AG04450 (cell line): ENCODE measurements at places on chromosomes 3 and 15.

DNA sequence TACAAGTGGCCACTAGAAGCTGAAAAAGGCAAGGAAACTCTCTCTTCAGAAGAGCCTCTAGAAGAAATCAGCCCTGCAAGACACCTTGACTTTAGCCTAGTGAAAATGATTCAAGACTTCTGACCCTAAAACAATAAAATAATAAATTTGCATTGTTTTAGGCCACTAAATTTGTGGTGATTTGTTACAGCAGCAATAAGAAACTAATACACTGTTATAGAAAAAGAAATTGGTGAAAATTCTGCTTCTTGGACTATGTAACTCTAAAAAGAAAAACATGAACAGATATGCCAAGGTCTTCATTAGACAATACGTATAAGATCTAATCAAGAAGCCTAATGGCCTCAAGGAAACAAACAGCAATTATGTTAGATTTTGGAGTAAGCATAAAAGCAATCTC, 36.1 kb downstream of the EXD1 start:
- DNase-seq: no peak

- DNase-seq: no peak
These were observed 84.2 kb upstream of the GOLGA6L4 start for GRCh38 chr15:84151205-84151931.

- DNase-seq: no peak
These were observed 1.5 kb downstream of the TRPC1 start for GRCh38 chr3:142725357-142725739.

GRCh38 chr3:159604151-159604581, 384.5 kb upstream of the IL12A start:
- DNase-seq: no peak

DNA sequence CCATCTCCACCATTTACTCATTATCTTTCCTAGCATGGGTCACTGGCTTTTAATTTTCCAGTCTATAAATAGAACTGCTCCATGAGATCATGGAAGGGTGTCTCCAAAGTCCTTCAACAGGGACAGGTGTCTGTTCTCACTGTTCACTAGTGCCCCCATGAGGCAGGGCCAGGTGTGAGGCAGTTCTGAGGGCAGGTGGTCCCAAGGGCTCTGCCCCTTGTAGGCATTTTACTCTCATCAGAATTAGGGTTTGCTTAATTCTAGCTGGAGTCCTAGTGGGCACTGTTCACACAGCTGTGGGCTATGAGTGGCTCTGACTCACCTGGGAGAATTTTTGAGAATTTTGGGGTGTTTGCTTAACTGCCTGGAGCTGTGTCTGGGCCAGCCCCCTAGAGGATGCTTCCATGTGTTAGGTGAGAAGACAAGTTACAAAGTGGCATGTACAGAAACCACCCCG, 248.0 kb upstream of the LYSMD4 start:
- DNase-seq: no peak

GRCh38 chr15:64571857-64572291, 111.5 kb downstream of the ZNF609 start:
- no peak for DNase-seq

DNA sequence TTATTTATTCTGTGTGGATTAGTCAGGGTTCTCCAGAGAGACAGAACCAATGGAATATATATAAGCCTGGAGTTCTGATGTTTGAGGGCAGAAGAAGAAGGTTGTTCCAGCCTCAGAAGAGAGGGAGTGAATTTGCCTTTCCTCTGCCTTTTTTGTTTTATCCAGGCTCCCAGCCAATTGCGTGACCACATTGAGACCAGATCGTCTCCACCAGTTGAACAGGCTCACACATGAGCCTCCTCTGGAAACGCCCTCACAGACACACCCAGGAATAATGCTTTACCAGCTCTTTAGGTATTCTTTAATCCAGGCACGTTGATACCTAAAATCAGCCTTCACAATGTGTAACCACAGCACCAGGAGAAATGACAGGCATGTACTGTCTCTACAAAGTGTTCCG, 923.1 kb downstream of the TBL1XR1 start:
- no peak for DNase-seq

DNA sequence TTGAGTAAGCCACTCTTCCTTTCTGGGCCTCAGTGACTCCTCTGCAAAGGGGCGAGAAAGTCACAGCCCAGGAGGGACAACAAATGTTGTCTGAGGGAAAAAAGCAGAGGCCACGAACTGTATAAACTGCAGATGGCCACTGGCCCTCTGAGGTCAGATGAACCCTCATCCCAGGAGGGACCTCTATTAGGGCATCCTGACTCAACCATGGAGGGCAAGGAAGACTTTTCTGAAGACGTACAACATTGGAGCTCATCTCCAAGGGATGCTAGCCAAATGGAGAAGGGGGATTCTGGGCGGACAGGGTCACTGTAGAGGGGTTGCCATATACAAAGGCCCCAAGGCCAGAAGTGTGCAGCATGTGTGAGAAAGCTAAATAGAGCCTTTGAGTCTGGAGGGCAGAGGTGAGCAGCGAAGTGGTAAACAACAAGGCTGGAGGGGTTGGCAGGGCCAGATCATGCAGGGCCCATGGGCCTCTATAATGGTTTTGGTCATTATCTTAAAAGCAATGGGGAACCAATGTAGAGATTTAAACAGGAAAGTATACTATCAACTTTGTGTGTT, 16.7 kb downstream of the GRAMD2A start:
- no peak for DNase-seq

DNA sequence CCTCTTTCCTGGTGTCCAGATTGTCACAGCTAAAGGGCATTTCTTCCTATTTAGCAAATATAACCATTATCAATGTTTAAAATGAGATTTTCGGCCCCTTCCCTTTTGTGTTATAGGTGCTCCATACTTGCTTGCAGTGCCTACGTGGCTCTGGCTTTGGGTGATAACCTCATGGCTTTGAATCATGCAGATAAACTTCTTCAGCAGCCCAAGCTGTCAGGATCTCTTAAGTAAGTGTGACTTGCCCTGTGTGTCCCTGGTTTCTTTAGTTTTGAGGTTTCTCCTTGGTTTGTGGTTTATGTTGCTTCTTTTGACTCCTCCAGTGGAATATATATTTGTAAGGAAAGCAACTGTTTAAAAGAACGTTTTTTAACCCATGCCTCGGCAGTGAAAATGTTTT, 58.5 kb upstream of the TRIM71 start:
- DNase-seq: no peak

DNA sequence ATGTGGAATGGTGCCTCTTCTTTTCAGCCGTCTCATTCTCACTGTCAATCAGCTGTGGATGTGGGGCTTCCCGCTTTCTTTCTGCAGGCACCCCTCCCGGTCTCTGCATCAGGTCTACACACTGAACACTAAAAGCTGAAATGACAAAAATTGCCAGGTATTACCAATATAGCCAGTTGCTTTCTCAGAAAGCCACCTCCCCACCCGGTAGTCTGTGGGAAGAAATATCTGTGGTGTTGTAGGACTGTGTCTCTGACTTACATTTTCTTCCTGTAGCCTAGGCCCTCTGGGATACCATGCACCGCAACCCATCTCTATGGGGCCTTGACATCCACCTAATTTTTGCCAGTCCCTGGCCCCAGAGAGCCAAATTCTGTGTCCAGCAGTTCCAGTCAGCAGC, 19.2 kb upstream of the EPHB1 start:
- DNase-seq: no peak

DNA sequence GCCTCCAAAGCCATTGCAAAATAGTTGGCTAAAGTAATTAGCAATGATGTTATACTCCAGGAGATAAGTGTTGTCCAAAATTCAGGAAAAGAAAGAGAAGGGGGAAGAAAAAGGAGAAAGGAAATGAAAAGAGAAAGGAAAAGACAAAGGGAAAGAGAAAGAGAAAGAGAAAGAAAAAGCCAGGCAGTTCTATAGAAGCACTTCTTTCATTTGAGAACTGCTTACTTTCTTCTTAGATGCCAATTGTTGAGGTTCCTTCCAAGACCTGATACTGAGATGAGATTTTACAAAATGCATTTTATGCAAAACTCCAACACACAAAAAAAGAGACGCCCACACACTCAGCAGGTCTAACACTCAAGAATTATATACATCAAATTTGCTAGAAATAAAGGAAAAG, 298.4 kb downstream of the KCNH8 start:
- no peak for DNase-seq

GRCh38 chr3:49278548-49278947, 1.5 kb upstream of the C3orf62 start:
- DNase-seq: no peak

- no peak for DNase-seq
These were observed 122.1 kb upstream of the TMEM108 start for GRCh38 chr3:132916096-132916495.

DNA sequence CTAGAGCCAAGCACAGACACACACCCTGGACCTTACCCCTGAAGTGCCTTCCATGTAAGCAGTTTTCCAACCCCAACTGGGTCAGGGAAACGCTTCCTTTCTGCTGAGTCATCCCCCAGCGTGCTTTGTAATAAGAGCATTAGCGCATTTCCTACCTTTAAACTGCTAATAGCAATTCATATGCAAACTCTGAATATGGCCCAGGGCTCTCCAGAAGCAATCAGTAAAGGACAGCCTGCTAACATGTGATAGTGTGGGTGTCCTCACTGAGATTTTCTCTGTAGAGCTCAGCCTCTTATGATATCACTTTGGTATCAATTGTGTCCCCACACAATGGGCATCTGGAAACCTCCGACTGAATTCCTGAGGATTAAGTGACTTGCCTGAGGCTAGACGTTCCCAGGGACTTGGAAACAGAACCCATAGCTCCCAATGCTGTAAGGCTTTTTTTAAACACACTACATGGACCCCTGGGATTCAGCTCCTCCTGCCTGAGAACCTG, 5.6 kb downstream of the GABRB3 start:
- no peak for DNase-seq

DNA sequence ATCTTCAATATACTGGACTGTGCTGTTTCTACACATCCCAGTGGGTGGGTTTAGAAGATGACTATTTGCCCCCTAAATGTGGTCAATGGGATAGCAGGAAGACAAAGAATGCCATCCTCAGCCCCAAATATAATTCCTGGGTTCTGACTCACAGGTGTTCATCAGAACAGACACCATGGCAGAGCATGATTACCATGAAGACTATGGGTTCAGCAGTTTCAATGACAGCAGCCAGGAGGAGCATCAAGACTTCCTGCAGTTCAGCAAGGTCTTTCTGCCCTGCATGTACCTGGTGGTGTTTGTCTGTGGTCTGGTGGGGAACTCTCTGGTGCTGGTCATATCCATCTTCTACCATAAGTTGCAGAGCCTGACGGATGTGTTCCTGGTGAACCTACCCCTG, 3.0 kb downstream of the CXCR6 start:
- no peak for DNase-seq

- DNase-seq: no peak
These were observed 45.3 kb downstream of the SLCO3A1 start for GRCh38 chr15:91898843-91899242.

DNA sequence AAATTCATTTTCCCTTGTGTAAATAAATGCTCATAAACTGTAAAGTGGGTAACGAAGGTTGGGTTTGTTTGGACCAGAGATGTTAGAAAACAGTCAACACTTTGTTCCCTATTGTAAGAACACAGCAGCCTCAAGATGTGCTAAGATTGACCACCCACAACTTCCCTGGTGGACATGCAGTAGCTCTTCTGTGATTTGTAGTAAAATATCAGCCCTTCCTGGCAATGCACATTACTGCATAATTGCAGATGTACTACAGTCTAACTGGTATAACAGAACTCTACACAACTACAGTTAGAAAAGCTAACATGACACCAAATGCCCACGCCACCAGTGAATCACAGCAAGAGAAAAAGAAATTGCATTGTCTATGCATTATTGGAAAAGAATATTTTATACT, 129.4 kb downstream of the FGF12 start:
- DNase-seq: no peak

GRCh38 chr3:102443021-102443420, 8.2 kb downstream of the ZPLD1 start:
- no peak for DNase-seq

DNA sequence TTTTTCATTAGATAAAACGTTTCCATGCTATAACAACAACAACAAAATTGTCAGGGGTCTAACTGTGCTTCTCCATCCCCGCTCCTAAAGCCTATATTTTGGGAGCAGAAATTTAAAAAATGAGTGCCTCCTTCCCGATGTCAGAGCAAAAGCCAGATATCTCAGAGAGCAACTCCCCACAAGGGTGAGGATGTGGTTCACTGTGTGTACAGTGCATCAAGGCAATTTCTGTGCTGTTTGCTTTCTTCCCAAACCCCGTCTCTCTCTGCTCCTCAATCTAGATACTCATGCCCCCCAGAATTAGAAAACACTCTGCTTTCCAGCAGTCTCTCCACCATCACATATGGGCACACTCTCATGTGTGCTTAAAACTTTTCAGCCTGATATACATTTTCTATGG, 76.7 kb upstream of the MBNL1 start:
- DNase-seq: no peak

- DNase-seq: no peak
These were observed 89.4 kb upstream of the ANKRD34C start for GRCh38 chr15:79193103-79193502.

GRCh38 chr15:75673426-75674235, 25.9 kb downstream of the SNX33 start:
- DNase-seq: no peak

DNA sequence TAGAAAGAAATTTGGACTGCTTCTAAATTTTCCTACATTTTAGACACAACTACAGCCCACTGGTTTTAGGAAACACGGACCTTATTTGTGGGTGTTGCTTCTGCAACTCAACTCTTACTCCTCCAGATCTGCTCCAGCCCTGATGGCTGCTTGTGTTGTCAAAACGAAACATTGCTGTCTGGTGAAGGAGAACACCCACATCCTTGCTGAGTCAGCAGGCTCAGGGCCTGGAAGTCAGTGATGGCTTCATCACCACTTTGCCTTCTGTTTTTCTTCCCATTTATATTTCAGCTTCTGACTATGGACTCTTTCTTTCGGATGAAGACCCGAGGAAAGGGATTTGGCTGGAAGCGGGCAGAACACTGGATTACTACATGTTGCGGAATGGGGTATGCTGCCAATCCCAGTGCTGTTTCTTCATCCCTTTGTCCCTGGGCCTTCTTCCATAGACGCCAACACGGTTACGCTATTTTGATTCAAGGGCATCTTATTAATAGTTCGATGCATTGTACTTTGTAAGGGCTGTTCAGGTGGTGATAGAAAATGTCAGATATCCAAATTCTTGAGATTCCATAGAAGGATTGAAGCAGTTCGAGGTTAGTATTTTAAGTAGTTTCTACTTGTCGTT, 392.6 kb upstream of the TPM1 start:
- DNase-seq: no peak

DNA sequence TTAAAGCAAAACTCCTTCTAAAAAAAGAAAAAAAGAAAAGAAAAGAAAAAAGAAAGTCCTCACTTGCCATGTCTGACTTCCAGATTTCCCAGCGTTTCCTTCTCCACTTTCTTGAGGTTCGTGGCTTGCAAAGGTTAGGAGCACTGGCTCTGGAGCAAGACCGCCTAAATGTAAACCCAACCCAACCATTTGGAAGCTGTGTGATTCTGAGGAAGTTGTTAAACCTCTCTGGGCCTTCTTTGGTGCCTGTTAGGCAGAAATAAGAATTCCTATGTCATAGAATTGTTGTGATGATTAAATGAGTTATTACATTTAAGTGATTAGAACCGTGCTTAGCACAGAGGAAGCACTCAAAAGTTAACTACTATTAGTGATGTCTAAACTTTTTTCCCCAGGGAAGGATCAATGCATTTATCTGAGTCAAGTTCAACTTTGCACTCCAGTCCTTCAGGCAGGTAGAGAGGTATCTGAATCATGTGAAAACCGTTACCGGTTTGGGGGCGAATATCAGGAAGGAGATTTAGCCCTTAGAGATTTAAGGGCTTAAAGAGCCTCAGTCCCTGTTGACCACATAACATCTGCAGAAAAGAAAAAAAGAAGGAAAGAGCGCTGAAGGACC, 78.3 kb upstream of the HES1 start:
- no peak for DNase-seq

GRCh38 chr3:55607175-55607574, 120.1 kb upstream of the WNT5A start:
- DNase-seq: no peak
